ENCODE measurements at places on chromosomes 12 and 14.

- DNase-seq, result no peak
Observed at GRCh38 chr12:100610666-100611430, 37.4 kb downstream of the GAS2L3 start.

DNA sequence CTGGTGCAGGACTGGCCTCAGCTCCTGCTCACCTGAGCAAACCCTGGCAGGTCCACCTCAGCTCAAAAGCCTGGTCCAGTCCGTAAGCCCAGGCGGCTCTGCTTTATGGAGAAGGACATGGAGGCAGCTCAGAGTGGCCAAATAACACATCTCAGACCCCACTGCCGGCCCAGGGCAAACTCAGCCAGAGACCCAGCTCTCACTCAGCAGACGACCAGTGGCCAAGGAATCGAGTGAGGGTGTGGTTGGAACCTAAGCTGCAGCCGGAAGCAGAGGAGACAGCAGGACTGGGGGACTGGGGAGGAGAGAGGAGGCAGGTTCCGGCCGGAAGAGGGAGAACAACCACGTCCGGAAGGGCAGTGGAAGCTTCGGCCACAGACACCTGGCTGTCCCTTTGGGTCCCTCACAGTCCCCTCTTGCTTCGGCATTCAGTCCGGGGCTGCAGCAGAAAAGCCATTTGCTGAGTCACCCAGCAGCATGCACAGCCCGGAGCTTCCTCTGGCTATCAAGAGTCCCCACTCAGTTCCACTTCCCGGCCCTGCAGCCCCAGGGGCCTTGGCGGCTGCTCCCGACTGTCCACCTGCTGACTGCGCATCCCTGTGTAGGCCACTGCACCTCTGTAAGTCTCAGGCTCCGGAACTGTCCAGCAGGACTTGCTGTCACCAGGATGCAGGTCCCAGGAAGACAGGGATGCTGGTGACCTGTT is 104.0 kb downstream of the CALM1 start:
- DNase-seq, result no peak

DNA sequence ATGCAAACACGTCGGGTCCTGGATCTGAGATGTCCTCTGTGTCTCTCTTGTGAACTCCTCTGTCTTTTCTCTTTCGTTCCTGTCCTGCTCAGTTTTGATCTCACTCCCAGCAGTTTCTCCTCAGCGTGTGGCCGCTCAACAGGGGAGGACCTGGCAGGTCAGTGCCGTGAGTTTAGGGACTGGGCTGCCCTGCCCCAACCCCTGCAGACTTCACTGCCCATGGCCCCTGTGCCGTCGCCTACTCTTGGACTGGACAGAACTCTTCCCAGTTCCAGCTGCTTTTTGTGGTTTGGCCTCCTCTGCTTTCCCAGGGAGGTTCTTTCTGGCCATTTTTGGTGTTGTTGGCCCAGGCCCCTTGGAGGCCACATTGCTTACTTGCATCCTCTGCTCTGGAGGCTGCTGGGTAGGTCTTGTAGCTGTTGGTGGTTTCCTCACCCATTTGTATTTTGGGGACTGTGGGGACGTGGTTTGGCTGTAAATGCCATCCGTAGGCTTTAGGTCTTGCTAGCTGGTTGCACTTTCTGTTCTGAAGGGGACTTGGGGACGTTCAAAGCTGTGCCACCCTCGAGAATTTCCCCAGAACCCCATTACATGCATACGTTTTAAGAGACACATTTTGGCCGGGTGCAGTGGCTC is 20.0 kb upstream of the DNAH10 start:
- no peak for DNase-seq

DNA sequence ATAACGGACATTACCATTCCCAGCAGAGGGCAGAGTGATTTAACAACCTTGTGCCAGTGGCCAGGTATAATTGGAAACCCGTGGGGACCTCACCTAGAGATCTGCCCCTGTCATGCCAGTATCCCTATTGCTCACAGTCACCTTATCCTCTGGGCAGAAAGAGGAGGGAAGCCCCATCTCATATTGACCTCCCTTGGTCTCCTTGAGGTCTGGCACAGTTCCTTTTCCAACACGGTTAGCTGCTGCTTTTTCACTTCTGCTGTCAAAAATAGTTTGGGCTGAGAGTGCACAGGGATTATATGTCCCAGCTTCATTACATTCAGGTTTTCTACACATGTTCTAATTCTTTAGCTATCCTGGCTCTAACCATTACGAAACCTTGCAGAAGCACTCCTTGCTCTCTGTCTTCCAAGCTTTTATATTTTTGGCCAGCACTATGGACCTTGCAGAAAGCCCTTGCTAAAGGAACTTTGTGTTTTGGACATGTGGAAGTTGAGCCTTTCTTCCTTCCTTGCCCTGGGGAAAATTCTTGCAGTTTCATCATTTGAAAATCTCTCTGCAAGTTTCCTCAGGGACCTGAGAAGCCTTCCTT is 111.7 kb upstream of the MIS18BP1 start:
- no peak for DNase-seq

GRCh38 chr14:57388067-57388466 is 2.3 kb upstream of the NAA30 start:
- no peak for DNase-seq

GRCh38 chr12:49538510-49539403 is at the start of gene KCNH3:
Gene KCNH3, plus strand, starts transcription at chr12:49539030. Its CDS starts 387 bp downstream, at chr12:49539417.
- peak; percentile 65 for DNase-seq

- no peak for DNase-seq
Observed at GRCh38 chr14:64478634-64479250, 13.4 kb downstream of the AKAP5 start.

DNA sequence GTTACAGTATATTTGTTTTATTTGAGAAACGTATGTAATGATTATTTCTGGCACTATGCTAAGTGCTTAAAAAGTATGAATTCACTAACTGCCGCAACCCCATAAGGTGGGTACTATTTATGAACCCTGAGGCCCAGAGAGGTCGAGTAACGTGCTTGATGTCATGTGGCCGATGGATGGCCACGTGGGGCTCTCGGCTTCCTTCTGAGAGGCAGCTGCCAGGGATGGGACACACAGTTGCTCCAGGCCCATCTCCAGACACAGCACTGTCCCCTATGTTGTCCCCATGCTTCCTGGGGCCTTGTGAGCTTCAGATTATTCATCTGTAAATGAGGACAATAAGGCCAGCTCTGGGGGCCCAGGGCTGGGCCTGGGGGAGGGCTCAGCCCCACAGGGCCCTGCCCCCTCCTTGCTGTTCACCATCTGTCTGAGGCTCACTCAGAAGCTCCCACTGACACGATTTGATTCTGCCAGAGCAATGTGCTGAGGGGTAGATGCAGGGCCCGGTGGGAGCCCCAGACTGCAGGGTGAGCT is 115.0 kb downstream of the CALM1 start:
- DNase-seq, result no peak

DNA sequence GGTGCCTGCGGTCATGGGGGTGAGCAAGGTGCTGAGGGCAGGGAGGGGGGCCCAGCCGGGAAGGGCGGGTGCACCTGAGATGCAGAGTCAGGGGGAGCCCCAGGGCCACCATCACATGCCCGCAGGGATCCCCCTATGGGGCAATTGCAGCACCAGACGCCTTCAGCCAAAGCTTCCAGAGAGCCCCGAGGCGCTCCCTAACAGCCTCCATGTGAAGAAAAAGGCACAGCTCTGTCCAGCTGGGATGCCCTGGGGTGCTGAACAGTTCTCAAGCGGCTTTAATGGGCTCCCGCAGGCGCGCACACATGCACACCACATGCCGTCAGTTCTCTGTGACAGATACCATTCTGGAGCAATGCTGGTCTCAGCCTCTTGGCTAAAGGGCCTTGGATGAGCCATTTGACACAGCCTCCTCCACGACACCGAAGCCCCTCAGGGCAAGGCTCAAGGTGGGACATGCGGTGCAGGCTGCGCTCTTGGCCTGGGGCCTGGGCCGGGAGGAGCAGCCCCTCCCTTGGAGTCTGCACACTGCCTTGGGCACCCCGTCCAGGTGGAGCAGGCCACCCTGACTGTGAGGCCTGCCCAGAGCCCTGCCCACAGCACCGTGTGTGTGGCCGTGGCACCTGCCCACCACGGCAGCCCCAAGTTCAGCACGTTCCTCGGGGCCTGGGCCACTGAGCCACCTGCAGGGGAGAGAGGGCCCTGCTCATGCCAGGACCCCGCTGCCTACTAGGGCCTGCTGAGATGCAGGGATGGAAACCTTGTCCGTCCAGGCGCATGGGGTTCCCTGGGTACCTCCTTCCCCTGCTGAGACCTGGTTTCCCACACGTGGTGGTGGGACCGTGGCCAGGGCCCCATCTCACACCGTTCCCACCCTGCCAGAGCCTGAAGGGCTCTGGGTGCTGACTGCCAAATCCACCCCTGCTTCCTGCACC is 7.7 kb downstream of the XRCC3 start:
- no peak for DNase-seq

GRCh38 chr12:98561846-98562245 is 31.6 kb upstream of the SLC25A3 start:
- DNase-seq, result no peak

- DNase-seq, result peak; percentile 57
Observed at GRCh38 chr12:105330931-105331804, 677 bp downstream of the C12orf75 start.

GRCh38 chr14:79825046-79825521 is 386.2 kb downstream of the DIO2 start:
- DNase-seq, result no peak

- no peak for DNase-seq
Observed at GRCh38 chr12:15356951-15357364, 34.6 kb downstream of the PTPRO start.

GRCh38 chr14:54785136-54785777 is 117.4 kb downstream of the GCH1 start:
- no peak for DNase-seq

GRCh38 chr14:91862417-91862816 is 4.9 kb downstream of the TC2N start:
- no peak for DNase-seq

- no peak for DNase-seq
Observed at GRCh38 chr12:76563061-76563460, 3.5 kb upstream of the OSBPL8 start.

DNA sequence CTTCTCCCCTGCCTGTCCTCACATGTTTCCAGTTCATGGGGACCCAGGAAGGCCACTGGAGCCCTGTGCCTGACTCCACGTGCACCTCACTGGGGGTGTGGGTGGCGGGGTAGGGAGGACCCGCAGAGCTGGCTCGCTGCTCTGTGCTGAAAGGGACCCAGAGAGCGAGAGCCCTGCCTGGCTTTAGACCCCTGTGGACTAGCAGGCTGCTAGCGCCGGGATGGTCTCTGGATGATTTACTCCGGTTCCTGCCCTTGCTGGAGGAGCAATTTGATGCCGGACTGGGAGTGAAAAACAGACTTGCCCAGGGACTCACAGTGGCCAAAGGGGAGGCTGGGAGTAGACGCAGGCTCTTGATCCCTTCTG is 49.0 kb downstream of the NTF3 start:
- no peak for DNase-seq

- peak; percentile 41 for DNase-seq
Observed at GRCh38 chr12:57461276-57461916, 1.8 kb downstream of the GLI1 start.

GRCh38 chr12:109434582-109434981 is 42.5 kb downstream of the KCTD10 start:
- DNase-seq, result no peak

GRCh38 chr14:101819251-101819990 is 57.9 kb downstream of the PPP2R5C start:
- no peak for DNase-seq

- DNase-seq, result peak; percentile 81
Observed at GRCh38 chr14:88013750-88014349, 8.9 kb downstream of the GPR65 start.

DNA sequence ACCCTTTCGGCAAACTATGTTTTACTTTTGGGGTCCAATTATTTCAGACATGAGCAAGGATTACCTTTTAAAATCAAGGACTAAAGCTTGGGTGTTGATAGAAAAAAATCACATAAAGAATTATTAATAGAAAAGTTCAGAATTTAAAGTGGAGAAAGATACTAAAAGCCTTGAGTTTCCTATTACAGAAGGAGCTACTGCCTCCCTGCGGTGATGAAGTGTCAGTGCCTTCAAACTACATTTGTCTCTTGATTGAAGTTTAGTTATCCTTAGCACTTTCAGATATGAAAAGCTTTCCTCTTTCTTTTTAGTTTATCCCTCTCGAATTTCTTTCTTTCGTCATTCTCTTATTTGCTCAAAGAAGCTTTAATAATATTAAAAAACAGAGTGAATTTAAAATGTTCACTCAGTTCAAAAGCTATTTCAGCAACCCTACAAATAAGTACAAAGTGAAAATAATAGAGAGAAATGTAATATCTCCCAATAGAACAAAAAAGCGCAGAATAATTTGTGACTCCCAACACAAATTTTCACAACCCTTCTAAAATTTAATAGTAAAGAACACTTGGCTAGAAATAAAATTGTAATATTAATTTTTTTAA is 87.6 kb downstream of the SEC23A start:
- DNase-seq, result peak; percentile 80

All from NCI-H510A treated with DMSO at 0.1 percent for 48 hours (cell line).